Liver (tissue), 10 donors: ENCODE measurements at places on chromosomes 13 and 19. TPM values are rescaled to one million over a fixed set of nuclear protein-coding genes. Genes with fewer than 3 reads are reported as not detected.

- DNase-seq, result no peak
Measured at GRCh38 chr13:98004107-98004506, 50.6 kb downstream of the IPO5 start.

- DNase-seq, result no peak
Measured at GRCh38 chr13:104953588-104953987, 1581.9 kb downstream of the EFNB2 start.

CDKN2D gene
- 4.4 TPM for polyA plus RNA-seq

DNA sequence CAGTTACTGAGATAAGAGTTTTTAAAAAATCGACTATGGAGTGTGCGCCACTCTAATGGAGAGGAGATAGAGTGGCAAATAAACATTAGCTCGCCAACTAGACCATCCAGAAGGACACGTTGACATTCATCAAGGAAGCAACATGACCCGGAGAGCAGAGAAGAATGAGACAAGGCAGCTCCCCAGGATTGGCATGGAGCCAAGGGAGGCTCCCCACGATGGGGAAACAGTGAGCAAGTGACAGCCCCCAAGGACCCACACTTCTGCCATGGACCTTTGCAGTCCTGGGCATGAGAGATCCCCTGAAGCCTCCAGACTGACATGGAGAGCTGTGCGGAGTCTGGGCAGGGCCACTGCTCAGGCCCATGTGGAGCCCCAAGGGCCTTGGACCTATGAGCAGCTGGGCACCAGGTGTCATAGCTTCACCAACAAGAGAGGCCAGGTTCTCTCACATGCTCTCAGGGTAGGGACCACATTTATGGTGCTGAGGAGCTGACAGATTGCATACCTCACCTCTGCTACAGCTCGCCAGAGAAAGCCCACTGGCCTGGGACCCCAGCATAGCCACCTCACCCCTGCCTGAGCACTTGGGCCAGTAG lies 6.7 kb downstream of the SIGLEC6 start:
- DNase-seq, result peak; percentile 64

- no peak for DNase-seq
Measured at GRCh38 chr19:46390866-46391265, 22.5 kb downstream of the CCDC8 start.

DNA sequence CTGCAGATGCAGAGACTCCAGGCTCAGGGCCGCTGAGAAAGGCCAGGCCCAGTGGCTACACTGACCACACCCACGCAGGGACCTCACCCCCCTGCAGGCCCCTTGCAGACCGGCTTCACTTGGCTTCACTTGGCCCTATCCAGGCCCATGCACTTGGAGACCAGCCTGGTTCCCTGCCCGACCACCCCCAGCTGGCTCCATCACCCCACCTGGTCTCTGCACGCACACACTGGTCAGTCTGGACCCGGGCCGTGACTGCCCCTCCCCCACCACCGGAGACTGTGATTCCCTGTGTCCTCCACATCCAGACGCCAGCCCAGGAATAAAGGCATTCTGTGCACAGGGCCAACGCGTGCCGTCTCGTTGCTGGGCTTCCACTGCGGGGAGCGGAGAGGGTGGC lies 4.9 kb upstream of the EBI3 start:
- DNase-seq, result no peak
